ENCODE measurements at places on chromosomes 3 and 15. TPM values are rescaled to one million over a fixed set of nuclear protein-coding genes. Genes with fewer than 3 reads are reported as not detected.

DNA sequence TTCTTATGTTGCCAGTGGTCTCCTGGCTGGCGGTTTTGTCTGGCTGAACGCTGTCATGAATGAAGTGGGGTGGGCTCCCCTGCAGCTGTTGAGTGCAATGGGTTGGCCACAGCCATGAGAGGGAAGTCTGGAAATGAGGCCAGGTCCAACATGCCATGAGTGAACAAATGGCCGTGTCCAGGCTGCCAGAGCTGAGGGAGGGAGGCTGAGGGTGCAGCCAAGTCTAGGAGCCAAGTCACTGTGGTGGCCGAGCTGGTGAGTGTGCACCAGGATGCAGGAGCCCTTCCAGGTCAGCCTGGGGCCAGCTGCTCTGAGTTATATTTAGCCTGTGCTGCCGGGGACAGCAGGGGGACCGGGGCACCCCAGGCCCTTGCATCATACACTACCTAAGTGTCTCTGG, 24.7 kb upstream of the PRR23E start:
- no peak for DNase-seq

- no peak for DNase-seq
These were observed 12.6 kb downstream of the OSBPL11 start for GRCh38 chr3:125582707-125583106.

HDAC11 gene
- total RNA-seq: 7.1 TPM

PPCDC gene
- 7.8 TPM for total RNA-seq

GRCh38 chr3:150721285-150722130, 17.8 kb upstream of the ERICH6 start:
- DNase-seq: peak; percentile 75

DNA sequence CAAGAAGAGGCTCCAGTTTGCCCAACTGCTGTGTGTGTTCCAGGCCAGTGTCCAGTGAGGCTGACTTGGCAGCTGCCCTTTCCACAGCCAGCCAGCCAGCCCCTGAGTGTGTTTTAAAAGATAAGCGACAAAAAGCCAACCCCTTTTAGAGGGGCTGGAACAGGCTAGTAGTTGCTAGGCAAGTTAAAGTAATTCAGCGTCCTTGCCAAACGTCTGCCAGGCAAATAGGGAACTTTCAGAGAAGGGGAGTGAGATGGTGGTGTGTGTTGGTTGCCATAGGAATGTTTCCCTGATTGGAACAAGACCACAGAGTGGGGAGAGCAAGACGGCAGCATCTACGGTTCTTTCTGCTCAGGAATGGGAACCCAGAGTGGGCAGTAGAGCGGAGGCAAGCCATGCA, 86.3 kb downstream of the TMEM108 start:
- DNase-seq: no peak

DNA sequence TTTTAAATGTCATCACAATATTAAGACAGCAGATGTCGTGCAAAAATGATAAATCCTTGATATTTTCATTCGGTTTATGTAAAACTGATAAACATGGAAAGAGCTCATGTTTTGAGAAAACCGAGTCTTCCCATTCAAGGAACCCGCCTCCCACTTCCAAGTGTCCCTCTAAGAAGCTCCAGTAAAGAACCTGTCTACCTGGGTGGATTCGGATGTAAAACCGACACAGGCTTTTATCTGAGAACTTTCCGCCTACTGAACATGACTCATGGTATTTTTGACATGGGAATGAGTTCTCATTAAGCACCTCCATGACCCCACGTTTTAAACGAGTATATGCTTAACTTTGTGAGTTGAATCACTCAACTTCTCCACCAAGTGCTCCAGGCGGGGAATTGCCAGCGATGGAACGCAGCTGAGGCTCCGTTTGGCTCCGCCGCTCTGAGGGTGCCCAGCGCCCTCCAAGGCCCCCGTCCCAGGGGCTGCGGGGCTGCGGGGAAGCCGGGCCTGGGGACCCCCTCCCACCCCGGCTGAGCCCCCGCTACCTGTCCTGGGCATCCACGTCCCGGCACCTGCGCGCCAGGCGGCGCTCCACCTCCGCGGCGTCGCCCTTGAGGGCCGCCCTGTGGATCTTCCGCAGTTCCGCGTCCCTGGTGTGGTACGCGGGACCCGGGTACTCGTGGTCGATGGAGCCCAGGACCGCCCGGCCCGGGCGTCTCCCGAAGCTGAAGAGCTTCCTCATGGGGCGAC, 119.9 kb downstream of the LMLN start:
- DNase-seq: peak; percentile 6

DNA sequence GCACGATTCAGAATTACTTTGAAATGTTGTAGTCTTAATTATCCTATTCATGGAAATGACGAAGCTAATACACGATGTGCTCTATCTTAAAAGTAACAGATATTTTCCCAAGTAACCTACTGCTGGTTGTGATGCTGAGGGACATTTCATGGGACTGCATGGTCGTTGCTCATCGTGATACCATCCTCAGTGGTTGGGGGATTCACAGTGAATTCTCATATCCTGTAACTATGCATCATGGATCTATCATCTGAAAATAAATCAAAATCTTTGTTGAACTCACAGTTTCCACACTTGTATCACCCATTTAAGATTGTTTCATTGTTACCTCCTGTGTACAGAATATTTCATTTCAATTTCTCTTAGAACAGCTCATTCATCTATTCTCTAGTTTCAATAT, 84.7 kb downstream of the OPA1 start:
- DNase-seq: no peak

GRCh38 chr15:101127506-101128076, 124.3 kb downstream of the CHSY1 start:
- peak; percentile 95 for DNase-seq

- DNase-seq: no peak
These were observed 36.6 kb upstream of the MAGEF1 start for GRCh38 chr3:184748219-184749135.

GRCh38 chr15:55197362-55197705, 593 bp upstream of the RSL24D1 start:
- DNase-seq: no peak

DNA sequence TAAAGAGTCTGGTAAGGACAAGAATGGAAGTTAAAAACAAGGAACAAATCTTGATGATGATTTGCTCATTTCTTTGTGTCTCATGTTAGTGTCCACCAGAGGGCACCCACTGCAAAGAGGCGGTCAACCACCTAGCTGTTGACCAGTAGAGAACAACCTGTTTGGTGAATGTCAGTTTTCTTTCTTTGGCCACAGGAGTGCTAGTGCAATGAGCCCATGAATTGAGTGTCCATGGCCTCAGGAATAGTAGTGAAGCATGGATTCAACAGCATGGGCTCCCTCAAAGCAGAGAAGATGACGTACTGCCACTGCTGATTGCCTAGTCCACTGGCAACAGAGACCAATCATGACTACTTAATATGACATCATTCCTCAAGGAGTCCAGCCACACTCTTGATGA, 10.7 kb upstream of the CNTN6 start:
- DNase-seq: peak; percentile 53

GRCh38 chr3:58620421-58620820, 43.2 kb upstream of the FAM107A start:
- no peak for DNase-seq

DNA sequence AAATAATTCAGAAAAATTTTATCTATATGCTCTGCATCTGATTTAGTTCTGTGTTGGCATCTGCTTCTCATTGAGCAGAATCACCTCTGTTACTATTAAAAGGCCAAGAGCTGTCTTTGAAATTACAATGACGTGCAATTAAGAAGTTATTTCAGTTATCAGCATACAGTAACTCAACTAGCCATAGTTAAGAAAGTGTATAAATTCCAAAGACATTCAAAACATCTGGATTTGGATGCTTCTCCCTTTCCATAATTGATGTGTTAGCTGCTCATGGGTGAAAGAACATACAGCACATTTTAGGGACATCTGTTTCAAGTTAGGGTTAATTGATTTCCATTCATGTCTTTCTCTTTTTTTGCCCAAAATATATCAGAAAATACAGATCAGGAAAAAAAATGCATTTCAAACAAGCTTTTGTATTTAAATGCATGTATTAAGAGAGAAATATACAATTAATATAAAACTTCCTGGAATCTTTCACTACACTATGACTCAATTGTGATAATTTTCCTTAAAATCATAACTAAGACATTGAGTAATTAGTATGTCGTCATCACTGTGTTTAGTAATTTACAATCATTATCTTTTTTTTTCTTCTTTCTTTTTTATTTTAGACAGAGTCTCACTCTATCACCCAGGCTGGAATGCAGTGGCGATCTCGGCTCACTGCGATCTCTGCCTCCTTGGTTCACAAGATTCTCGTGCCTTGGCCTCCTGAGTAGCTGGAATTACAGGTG, 82.7 kb upstream of the MBNL1 start:
- DNase-seq: peak; percentile 30

CAND2 gene
- 6.1 TPM for total RNA-seq

ANKRD34C gene
- total RNA-seq: not detected

DNA sequence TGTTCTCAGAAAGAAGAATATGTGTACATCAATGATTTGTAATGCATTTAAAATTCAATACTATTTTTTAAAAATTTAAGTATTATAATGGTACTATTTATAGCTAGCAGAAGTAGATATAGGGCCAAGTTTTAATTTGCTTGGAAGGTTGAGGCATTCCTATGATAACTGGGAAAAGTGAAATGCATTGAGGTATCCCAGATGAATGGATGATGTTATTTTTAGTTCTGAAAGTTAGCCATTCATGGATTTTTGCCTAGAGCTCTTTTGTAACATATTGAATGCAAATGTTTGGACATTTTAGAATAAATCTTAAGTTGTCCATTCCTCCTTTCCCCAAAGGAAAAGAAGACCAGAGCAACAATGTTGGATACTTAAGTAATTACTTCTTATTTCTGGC, 47.6 kb downstream of the GAP43 start:
- DNase-seq: no peak

DNA sequence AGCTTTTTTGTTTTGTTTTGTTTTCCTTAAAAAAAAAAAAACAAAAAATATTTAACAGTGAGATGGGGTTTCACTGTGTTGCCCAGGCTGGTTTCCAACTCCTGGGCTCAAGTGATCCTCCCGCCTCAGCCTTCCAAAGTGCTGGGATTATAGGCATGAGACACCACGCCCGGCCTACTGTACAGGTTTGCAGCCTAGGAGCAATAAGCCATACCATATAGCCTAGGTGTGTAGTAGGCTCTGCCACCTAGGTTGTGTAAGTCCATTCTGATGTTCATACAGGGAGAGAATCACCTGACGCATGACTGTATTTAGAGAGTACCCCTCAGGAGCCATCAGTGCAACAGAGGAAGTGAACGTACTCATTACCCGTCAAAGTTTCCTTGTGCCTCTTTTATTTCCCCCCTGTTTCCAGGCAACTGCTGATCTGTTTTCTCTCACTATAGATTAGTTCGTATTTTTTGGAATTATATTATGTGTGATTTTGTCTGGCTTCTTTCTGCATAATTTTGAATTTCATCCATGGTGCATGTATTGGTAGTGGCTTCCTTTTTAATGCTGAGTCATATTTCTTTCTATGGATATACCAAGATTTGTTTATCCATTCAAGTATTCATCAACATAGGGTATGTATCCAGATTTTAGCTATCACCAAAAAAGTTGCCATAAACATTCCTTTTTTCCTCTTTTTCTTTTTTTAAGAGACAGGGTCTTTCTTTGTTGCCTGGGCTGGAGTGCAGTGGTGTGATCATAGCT, 9.9 kb downstream of the ACAD9 start:
- no peak for DNase-seq

GRCh38 chr3:56923526-56924224, 121.9 kb upstream of the ARHGEF3 start:
- DNase-seq: peak; percentile 66

EOMES gene
- total RNA-seq: not detected

DNA sequence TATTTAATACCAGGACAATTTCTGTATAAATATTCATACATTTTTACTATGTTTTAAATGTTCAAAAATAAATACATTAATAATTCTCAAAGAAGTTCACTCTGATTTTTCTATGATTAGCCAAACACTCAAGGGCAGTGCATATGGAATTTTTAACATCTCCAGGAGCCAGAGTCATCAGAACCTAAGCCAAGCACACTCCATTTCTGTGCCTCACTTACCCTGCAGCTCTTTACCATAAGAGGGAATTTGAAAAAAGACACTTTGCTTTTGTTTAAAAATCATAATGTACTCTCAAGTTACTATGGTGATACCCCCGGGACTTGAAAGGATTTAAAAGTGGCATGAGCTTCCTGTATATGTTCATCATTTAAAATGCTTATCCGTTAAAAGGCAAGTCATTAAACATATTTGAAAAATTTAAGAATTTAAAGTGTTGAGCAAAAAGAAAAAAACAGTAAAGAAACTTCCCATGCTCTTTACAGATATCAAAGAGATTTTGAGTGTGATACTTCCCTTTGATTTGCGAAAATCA, 747.4 kb upstream of the NECTIN3 start:
- DNase-seq: no peak

DNA sequence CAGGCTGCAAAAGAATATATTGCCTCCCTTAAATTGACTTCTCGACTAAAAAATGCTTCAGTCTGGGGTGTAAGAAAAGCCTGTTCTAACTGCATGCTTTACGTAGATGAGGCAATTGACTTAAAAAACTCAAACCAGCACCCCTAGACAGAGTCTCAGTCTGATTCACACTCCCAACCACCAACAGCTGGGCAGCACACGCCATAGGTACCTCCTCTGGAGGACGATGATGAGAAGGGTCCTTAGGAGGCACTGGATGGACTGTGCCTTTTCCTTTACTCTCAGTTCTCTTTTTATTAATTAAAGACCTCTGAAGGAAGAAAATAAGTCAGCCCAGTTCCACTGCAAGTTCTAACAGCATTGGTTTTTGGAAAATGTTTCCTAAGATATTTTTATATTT, 175.0 kb downstream of the PDZRN3 start:
- DNase-seq: no peak

Measured in fibroblast of villous mesenchyme (primary cell).